ENCODE measurements at places on chromosomes 6 and 20.

DNA sequence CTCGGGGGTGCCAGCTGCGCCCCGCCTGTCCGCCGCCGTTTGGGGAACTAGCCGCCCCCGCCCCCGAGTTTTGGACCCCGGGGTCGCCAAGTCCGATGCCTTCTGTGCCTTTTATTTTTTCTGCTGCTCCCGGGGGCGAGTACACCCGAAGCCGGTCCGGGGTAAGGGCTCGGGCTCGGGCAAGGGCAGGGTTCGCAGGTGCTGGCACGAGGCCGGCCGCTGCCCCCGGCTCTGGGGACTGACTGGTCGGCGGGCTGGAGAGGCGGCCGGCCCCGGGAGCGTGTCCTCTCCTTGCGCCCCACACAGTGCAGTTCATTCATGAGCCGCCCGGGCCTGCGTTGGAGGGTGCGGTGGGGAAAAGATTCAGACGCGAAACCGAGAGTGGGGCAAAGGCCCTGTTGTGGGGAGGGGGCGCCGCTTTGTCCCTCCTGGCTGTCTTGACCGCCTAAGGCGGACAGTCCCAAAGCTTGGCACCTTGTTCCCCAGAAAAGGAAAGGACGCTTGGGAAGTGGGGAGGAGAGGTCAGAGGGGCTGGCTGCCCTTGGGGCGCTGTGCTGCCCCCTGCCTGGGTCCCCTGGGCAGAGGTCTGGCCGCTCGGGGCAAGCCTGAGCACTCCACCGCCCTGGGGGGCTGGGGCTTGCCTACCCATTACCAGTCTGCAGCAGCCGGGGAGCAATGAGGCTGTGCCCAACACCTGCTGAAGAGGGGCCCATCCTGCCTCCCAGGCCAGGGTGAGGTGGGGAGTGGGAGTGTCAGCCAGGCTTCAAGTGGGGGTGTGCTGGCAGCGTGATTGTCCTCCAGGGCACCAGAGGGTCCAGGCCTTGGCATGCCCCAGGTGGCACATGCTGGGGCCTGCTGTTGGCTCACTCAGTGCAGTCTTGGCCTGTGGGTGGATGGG is 915 bp downstream of the TMEM63B start:
- no peak for DNase-seq

DNA sequence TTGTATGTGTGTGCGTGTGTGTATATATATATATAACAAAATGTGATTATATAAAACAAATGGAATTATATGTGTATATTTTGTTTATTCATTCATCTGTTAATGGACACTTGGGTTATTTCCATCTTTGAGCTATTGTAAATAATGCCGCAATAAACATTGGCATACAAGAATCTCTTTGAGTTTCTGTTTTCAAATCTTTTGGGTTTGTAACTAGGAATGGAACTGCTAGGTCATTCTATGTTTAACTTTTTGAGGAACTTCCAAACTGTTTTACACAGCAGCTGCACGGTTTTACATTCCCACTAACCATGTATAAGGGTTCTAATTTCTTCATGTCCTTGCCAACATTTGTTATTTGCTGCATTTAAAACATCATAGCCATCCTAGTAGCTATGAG is 39.9 kb upstream of the TGM2 start:
- no peak for DNase-seq

GRCh38 chr6:139230391-139230840 is 61.4 kb downstream of the TXLNB start:
- no peak for DNase-seq

DNA sequence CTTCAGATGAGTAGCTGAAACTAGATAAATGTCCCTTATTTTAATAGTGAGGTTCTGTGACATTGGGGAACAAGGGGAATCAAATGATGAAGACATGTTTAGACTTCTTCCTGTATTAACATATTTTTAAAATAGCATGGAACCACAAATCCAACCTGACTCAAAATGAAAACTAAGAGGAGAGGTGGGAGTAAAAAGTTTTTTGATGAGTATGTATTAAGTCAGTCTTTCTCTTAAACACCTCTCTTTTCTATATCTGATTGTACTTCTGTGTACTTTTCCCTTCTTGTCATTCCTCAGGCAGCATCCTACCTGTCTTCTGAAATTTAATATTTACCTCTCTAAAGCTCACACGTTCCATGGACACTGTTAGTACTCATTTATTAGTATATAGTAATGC is 8.7 kb upstream of the SDHAF4 start:
- DNase-seq: no peak

All from chondrocyte (in vitro differentiated cells).